ENCODE measurements at places on chromosomes 16 and 17.

DNA sequence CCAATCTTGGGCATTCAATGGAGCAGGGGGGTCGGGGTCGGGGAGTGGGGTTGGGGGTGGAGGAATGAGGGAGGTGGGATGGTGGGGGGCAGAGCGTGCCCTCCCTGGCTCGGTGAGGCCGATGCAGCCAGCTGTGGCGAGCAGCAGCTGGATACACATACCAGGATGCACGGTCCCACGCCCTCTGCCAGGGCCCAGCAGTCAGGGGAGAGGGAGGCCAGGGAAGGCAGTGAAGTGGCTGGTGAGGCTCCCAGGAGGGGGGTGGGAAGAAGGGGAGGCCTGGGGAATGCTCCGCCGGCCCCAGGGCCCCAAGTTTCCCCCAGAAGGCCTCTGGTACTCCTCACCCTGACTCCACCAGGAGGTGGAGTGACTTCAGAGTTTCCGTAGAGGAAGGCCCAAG is 77.6 kb upstream of the LHX1 start:
- DNase-seq: no peak

- no peak for DNase-seq
These were observed 29.0 kb upstream of the ASIC2 start for GRCh38 chr17:33322063-33322462.

DNA sequence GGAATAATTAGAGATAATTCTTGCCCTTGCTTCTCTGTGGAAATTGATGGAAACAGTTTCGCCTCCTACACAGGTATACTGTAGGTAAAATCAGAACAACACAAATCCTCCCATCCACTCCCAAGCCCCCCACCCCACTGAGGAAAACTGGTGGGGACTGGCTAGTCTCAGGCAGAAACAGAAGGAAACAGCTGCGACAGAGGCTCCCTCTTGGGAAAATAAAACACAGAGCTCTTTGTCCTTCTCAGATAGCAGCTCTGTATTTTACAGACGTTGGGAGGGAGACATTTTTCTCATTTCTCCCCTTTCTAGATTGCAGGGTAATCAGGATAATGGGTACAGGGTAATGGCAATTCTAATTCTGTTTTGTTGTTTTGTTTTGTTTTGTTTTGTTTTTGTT is 1.1 kb downstream of the SLFN13 start:
- no peak for DNase-seq

DNA sequence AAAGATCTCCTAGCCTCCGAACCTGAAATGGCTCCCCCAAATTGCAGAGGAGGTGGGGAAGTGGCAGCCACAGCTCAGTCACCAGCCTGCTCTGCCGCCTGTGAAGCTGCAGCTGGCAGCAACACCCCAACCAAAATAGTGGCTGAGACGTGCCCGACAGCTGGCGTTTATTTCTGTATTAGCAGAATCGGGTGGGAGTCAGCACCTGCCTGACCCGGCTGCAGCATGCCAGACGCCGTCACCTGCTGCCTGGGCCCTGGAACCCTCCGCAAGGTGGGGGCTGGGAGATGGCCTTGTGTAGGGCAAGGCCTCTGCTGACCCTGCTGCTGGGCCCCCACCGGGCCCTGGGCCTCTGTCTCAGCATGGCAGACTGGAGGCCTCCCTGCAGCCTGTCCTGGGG is 17.5 kb upstream of the PABPN1L start:
- no peak for DNase-seq

- DNase-seq: no peak
These were observed at the start of gene TMC6 for GRCh38 chr17:78128551-78129350. TSS of gene TMC6 (minus strand) at chr17:78128755. CDS start at chr17:78126832, 1,923 bp downstream.

DNA sequence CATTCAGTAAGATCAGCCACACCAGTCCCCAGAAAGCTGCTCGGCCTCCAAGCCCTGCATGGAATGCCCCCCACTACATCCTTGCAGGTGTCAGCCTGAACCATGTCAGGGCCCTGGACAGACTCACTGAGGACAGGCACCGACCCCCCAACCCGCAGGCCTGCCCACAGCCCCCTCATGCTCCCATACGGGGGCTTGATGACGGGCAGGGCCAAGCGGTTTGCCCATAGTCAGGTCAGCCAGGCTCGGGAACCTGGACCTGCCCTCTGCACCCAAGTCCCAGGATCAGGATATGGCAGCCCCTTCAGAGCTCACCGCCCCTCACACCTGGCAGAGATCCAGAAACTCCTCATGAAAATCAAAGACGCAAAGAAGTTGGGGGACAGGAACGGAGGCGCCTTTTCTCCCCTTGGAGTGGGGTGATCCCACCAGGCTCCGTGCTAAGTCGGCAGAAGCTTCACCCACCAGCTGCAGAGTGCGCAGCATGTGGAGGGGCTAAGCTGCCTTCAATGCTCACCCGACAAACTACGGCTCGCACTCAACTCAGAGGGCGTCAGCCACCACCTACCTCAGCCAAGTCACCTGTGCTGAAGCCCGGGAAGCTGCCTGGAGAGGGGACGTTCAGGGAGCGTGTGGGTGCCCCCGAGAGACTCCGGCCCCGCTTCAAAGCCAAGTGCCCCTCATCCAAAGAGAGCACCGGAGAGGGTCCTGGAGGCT is 26.5 kb downstream of the GNPTG start:
- no peak for DNase-seq

DNA sequence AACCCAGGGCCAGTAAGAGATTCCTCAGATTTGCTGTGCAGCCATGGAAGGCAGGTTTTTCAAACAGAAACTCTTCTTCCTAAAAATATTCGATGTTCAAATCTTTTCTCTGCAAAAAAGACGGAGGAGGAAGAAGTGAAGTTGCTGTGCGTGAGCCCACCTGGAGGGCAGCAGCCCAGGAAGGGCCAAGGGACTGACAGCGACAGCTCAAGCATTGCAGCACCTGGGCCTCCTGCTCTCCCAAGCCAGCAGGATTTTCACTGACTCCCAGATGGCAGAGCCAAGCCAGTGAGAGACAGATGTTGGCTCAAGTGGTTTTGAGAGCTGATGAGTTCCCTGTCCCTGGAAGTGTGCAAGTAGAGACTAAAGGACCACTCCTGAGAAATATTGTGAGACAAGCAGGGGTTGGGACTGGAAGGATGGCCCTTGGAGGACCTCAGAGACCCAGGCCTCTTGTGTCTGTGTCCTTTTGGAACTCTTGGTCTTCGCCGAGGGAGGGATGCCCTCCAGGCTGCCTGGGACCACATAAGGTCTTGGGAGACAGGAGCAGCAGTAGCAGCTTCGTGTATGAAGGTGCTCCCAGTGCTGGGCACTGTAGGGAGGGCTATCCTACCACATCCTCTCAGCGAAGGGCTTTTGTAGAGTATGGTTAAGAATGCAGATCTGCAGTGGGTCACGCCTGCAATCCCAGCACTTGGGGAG is 29.3 kb upstream of the TNFRSF13B start:
- no peak for DNase-seq

DNA sequence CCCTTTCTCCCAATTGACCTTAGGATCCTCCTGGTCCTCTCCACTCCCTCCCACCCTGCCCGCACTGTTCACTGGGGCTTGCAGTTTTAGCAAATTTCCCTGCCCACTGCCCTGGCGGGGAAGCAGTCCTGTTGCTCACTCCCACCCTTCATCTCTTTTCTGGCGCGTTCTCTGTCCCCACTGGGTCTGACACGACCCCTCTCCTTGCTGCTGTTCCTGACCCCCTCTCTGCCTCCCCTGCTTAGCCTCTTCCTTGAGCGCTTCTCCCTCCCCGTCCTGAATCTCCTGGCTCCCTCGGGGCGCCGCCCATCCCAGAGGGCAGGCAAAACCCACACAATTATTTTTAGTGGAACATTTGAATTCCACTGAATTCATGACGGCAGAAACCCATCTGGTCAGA is 1796.4 kb downstream of the TP53TG3F start:
- DNase-seq: no peak

DNA sequence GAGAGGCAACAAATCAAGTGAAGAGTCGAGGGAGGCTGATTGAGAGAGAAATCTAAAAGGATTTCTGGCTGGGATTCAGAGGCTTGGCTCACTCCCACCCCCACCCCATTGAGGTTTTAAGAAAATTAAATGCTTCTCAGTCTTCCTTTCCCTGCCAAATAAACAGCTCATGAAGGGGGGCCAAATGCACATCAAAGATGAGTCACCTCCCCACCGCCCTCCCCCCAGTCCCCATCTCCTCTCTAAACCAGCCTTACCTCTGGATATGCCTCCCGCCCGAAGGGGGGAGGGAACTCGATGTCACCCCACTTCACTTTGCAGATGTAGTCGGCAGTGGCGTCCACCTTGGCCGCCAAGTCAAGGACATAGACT is 11.6 kb downstream of the ACLY start:
- no peak for DNase-seq

All from GM19239 (cell line).